ENCODE measurements at places on chromosomes 7 and 10. TPM values are rescaled to one million over a fixed set of nuclear protein-coding genes. Genes with fewer than 3 reads are reported as not detected.

DNA sequence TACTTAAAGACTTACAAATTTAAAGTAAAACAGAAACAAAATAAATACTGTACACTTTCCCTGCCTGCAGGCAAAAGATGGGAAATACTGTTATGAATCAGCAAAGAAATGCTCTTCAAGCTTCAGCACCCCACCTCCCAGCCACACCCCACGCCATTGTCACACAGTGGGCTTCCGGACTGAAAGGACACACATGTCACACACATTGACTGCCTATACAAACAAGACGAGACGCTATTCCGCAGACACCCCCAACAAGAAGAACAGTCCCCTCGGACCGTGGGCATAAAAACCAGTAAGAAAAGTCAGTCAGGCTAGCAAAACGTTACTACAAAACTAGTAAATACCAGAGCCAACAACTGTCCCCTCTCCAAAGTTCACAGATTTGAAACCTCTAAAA, 22.2 kb upstream of the PARP12 start:
- DNase-seq = no peak

GRCh38 chr10:43231523-43232078, 35.3 kb downstream of the RASGEF1A start:
- peak; percentile 17 for DNase-seq

GRCh38 chr7:99379043-99379577, 4.6 kb downstream of the ARPC1B start:
- DNase-seq = no peak

CEP55 gene
- 6.0 TPM for total RNA-seq

EGFR gene
- 12.8 TPM for total RNA-seq

TMEM176B gene
- 0.44 TPM for total RNA-seq

SNCG gene
- 431 TPM for total RNA-seq

WNT16 gene
- total RNA-seq = not detected

DNA sequence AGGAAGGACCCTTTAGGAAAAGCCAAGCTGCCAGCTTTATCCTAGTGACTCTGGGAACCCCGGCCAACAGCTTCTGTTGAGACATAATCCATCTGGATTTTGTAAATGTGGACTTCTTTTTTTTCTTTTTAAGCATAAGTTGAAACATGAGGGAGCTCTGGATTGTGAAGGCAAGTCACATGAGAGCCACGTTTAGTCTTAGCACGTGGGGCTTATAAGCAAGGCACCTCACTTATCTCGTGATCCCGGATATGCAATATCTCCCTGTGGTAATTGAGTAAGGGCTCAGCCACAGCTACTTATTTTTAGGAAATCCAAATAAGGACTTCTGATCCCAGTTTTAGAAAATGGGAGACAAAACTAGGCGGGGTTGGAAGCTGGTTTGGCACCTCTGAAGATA, 111.2 kb upstream of the PTN start:
- no peak for DNase-seq

GRCh38 chr7:104208421-104208780, 588 bp upstream of the ORC5 start:
- DNase-seq = no peak

HOXA11 gene
- total RNA-seq = not detected

- DNase-seq = no peak
Observed at GRCh38 chr7:148718431-148718830, 19.7 kb downstream of the CUL1 start.

PRKG1 gene
- 52.7 TPM for total RNA-seq

DNA sequence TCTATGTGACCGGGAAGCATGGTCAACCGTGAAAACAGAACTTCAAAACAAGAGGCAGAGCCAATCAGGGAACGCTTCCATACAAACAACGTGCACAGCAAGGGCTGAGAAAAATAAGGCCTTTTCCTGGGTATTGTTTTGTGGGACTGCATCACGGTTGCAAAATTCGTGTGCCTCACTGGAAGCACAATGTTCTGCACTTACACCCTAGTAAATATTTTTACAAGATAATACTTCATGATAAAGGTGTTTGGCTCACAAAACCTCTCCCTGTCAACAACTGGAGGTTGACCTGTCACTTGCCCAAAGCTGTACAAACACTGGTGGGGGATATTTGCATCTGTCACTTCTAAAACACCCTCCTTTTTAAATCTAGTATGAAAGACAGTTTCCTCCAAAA, 37.0 kb downstream of the KLF6 start:
- DNase-seq = no peak

CALCR gene
- not detected for total RNA-seq

GRCh38 chr7:148159331-148159730, 431.2 kb upstream of the C7orf33 start:
- no peak for DNase-seq

GRCh38 chr7:39621784-39622411, 1.5 kb upstream of the RALA start:
- DNase-seq = no peak

DNA sequence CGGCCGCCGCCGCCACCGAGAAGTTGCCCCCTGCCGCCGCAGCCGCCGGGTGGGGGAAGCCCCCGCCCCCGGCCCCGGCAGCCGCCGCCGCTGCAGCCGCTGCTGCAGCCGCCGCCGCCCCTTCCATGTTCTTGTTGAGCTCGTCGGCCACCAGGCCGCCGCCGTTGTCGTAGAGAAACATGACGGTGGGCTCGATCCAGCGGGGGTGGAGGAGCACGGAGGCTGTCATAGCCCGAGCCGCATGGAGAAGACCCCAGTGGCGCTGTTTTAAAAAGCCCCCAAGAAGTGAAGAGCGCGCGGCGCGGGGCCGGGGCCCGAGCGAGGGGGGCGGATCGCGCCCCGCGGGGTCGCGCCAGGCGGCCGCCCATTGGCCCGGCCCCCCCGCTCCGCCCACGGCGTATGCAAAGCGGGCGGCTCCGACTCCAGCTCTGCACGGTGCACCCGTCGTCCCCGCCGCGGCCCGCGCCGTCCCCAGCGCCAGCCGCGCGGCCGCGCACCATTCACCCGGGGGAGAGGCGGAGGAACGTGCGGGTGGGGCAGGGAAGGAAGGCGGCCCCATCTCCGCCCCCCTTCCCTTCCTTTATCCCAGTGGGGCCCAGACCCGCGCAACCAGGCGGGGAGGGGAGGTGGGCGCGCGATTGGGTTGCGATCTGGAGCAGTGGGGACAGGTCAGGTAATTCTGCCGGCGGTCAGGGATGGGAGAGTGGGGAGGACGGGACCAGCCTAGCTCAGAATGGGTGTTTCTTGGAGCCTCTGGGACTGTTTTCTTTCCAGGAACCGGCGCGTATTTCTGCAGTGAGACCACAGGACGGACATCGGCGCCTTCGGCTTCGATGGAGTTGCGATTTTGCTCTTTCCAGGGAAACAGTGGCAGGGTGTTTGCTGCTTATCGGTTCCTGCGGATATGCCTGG, at the start of gene HOXA13:
Gene HOXA13 (minus strand): TSS at position 243 of the 912 bp plus-strand sequence. CDS start 14 bp downstream, at position 229.
- DNase-seq = peak; percentile 64

DNA sequence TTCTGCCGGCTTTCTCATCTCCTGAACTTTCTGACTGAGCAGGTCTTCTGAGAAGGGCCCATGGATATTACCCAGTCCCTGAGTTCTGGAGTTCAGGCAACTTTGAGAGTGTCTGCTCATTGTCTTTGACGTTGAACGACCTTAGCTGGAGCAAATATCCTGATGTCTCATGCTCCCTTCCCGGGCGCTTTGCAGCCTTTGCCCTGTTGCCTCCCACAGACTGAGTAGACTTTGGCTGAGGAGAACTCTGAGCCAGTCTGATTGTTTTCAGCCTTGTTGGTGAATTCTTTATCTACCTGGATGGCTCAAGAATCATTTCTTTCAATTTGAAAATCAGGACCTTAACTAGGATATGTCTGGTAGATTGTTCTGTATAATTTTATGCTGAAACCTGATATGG, 353.7 kb downstream of the GLRX3 start:
- DNase-seq = no peak

EPHB4 gene
- total RNA-seq = 21.5 TPM

GRCh38 chr7:2165239-2165609, 67.5 kb downstream of the MAD1L1 start:
- DNase-seq = no peak

GRCh38 chr7:137976696-137977095, 25.2 kb downstream of the CREB3L2 start:
- DNase-seq = no peak

GRCh38 chr7:304574-305409, 14.8 kb downstream of the FOXL3 start:
- DNase-seq = no peak

DPY19L1 gene
- 12.3 TPM for total RNA-seq

- no peak for DNase-seq
Observed at GRCh38 chr7:149292462-149292823, 30.4 kb downstream of the ZNF783 start.

GRCh38 chr10:69839696-69840345, 38.1 kb downstream of the COL13A1 start:
- DNase-seq = no peak

ACTL6B gene
- total RNA-seq = 95.2 TPM

CELF2 gene
- total RNA-seq = 47.4 TPM

PPP1R17 gene
- 657 TPM for total RNA-seq

DNA sequence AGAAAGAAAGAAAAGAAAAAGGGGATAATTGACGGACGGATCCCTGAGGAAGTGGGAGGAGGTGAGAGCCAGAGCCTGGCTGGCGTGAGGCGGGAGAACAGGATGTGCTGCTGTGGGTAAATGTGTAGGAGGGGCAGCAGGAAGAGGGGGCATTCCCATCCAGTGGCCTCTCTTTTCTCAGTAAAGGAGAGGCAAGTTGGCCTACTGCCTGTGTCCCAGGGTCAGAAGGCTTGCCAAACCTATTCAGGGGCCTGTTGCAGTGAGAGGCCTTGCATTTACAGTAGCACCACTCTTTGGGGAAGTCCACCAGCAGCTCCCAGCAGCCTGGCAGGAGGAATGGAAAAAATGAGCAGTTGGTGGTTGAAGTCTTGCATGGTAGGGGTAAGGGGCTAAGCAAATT, 26.6 kb upstream of the ASCC1 start:
- no peak for DNase-seq

- no peak for DNase-seq
Observed at GRCh38 chr10:100045592-100045991, 35.8 kb upstream of the DNMBP start.

GRCh38 chr10:60542657-60543056, 153.0 kb upstream of the ANK3 start:
- DNase-seq = no peak

DNA sequence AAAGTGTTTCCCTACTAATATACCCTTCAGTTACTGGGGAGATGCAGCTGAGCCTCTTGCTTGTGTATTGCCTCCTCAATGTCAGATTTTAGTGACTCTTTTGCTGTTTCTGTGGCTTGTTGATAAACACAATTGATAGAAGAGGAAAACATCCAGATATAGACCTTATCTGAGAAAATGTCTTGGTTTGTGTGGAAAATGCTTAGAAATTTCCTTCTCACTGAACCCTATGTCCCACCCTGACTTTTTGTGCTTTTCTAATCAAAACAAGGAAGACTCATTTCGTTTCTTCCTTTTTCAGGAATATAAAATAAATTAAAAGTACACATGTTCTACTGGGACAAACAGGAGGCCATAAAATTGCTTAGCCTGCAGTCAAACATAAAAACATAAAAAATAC, 257.5 kb downstream of the PHF14 start:
- no peak for DNase-seq

DNA sequence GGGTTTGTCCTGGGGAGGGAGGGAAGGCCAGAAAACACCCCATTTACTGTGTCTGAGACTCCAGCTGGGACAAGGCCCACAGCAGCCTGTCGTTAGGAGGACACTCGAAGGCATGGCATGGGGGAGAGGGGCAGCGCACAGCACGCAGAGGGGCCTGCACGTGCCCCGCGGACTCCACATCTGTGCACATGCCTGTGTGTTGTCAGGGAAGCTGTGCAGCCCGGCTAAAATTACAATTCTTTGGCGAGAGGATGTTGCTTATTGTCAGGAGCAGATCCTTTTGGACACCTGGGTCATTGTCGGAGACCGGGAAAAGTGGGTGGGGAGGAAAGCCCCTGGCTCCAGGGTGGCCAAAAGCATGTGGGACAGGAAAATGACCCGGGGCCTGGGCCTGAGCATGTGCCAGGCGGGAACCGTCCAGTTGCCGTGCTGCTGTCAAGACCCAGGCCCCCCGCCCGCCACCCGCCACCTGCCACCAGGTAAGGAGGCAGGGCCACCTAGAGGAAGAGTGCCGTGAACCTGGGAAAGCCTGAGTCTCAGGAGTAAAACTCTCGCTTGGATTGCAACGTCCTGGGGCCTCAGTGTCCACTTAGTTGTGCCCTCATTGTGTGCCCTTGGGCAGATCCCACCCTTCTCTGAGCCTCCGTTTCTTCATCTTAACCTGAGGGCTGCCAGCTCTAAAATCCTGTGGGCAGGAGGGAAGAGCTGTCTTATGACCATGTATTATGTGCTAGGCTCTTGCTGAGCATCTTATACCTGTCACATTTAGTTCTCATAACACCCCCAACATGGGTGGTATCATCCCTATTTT, 7.2 kb downstream of the VSIR start:
- DNase-seq = no peak

THNSL1 gene
- 2.9 TPM for total RNA-seq

- DNase-seq = no peak
Observed at GRCh38 chr10:79098596-79099015, 29.8 kb downstream of the ZMIZ1 start.

- DNase-seq = peak; percentile 92
Observed at GRCh38 chr10:5446390-5446926, 34.1 kb downstream of the NET1 start.

GRCh38 chr10:131068760-131069159, 242.8 kb downstream of the TCERG1L start:
- no peak for DNase-seq

DNA sequence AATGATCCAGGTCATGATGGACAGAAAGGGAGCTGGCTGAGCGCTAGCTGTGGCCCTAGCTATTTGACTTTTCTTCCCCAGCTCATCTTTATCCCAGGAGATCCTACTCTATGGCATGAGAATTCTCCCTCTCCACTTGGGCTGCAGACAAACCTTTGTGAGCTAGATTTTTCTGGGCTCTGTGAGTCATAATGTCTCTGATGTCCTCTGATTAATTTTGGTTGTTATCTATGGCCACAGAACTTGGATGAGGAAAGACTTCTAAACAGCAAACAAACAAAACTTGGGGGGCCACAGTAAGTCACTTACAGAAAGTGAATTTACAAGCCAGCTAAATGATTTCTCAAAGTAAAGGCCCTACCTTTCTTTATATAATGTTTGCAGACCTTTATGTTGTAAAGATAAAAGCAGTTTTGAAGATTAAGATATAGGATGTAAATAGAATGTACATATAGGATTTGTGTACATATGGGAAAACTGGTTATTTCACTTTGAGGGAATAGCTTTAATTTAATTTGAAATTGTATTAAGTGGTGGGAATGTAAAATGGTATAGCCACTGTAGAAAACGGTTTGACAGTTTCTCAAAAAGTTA, 10.4 kb downstream of the ABLIM1 start:
- no peak for DNase-seq

CAMK2B gene
- 55.1 TPM for total RNA-seq

DNA sequence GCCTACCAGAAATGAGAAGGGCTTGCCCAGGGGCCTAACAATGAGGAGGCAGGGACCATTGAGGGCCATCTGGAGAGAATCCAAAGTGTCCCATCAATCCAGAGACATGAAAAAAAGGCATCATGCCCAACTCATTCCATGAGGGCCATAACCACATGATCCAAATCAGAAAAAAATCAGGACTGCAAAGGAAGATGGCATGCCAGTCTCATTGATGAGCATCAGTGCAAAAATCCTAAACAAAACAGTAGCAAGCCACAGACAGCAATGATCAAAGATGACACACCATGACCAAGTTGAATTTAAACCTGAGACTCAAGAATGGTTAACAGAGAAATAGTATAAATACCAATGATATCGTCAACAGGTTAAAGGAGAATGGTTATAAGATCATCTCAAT, 7.0 kb upstream of the CYP3A4 start:
- no peak for DNase-seq

- DNase-seq = no peak
Observed at GRCh38 chr7:127652333-127653248, 597 bp downstream of the SND1 start.

ENKUR gene
- total RNA-seq = not detected

GNG11 gene
- 0.56 TPM for total RNA-seq

Data from glutamatergic neuron (in vitro differentiated cells).